Fibroblast of skin of left quadriceps (primary cell): ENCODE measurements at places on chromosomes 5 and 9.

GRCh38 chr9:87682618-87683017 is 43.3 kb upstream of the CTSL start:
- DNase-seq, result no peak

GRCh38 chr5:72440207-72440638 is 67.0 kb downstream of the ZNF366 start:
- no peak for DNase-seq

- DNase-seq, result no peak
These were observed 112.3 kb downstream of the TRPM6 start for GRCh38 chr9:74775396-74775795.

DNA sequence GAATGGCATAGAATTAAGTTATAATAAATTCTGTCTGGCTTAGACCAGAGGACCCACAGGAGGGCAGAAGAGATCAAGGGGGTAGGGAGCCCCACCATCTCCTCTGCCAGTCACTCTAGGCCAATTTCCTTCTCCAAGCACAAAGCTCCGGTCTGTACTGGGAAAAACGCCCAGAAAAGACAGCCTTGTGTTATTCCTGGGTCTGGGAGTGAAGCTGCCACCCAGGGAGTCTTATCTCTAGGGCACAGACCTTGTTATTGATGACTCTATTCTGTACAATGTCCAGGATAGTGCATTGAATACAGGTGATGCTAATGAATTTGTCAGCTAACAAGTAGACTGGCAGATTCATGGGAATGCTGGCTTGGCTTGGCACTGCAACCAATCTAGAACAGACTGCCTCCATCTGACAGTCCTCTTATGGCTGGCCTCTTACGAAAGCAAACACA is 60.7 kb downstream of the MED27 start:
- no peak for DNase-seq

DNA sequence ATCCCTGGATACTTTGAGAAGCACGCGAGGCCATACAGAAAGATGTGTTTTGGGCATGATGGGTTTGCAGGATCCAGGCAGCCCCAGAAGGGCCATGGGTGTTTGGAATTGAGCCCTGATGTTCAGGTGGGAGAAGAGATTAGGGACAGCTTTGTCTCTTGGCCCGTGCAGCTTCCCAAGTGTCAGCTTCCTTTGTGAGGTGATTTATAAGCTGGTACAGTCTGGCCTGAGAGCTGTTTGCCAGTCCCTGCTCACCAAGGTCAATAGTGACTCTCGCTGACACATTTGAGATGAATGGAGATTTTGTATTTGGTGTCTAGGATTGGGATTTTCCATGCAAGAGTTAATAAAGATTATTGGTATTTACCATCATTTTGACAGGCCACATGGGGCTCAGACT is 165.9 kb downstream of the ICE1 start:
- DNase-seq, result no peak

DNA sequence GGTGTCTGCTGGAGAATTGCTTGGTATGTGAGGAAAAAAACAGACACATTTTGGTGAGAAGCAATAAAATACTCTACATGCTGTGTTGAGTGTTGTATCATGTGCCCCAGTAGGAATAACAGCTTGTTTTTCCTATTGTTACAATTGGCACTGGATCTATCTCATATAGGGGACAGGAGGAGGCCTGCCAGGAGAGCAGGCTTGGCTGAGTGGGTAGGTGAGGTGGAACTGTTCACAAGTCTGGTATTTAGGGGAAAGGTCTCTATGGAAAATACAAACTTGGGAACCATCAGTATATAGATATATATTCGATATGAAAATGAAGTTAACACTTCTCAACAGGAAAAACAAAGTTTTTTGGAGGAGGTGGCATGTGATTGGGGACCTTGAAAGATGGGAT is 9.5 kb upstream of the SH3TC2 start:
- DNase-seq, result no peak

DNA sequence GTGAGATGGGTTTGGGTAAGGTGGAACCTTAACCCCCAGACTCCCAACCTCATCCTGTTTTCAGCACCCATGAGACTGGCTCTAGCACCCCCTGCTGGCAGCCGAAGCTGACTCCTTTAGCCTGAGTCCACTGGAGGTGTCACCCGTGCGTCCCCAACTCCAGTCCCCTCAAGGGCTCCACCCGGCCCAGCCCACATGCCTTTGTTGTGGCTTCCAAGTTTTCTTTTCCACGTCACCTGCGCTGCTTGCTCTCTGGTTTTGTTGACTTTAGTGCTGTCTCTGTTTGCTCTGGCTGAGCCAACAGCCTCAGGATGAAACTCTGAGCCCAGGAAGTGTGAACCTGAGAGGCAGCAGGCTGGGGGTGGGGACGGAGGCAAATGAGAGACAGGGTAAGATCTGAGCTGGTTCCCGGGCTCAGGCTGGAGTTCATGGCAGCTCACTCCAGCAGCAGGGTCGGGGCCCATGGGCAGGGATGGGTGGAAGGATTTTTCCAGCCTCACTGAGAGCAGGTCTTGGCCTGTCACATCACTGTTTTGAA is 13.2 kb upstream of the AQP7 start:
- no peak for DNase-seq

- DNase-seq, result peak; percentile 40
These were observed 77.7 kb upstream of the SELENOP start for GRCh38 chr5:42889311-42889933.

GRCh38 chr9:69130456-69131441 is 43.3 kb upstream of the TJP2 start:
- DNase-seq, result peak; percentile 75

- DNase-seq, result no peak
These were observed 23.9 kb downstream of the IRF1 start for GRCh38 chr5:132466433-132467286.

GRCh38 chr5:102747386-102748166 is 7.5 kb upstream of the PAM start:
- no peak for DNase-seq

- no peak for DNase-seq
These were observed 154.8 kb upstream of the GAS1 start for GRCh38 chr9:87102126-87102525.

GRCh38 chr9:136309101-136309801 is 5.4 kb upstream of the CCDC187 start:
- DNase-seq, result no peak

GRCh38 chr9:77988630-77989029 is 43.0 kb downstream of the GNAQ start:
- no peak for DNase-seq

GRCh38 chr5:123610665-123611405 is 98.9 kb downstream of the CSNK1G3 start:
- peak; percentile 51 for DNase-seq

- no peak for DNase-seq
These were observed 480.3 kb upstream of the CD180 start for GRCh38 chr5:67676863-67677262.

DNA sequence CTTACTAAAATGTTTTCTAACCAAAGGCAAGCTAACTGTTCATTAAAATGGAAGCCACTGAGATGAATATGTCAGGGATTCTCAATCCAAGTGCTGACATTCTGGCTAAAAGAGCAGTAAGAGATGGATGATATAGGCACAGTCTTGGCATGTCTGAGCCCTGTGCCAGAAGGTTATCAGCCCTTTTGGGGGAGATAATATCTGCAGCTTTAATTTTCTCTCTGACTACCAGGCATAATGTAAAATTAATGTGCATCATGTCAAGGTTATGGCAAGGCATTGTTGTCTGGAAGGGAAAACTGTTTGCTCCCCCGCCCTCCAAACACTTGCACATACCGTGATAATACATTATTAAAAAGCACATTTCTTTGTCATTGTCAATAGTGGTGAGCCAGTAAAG is 609.8 kb downstream of the ZNF608 start:
- DNase-seq, result no peak

GRCh38 chr9:110744715-110745384 is 76.3 kb downstream of the MUSK start:
- DNase-seq, result peak; percentile 96

GRCh38 chr5:91645347-91645746 is 262.2 kb upstream of the ARRDC3 start:
- no peak for DNase-seq

- peak; percentile 86 for DNase-seq
These were observed 51.9 kb downstream of the NEK6 start for GRCh38 chr9:124309667-124310084.

DNA sequence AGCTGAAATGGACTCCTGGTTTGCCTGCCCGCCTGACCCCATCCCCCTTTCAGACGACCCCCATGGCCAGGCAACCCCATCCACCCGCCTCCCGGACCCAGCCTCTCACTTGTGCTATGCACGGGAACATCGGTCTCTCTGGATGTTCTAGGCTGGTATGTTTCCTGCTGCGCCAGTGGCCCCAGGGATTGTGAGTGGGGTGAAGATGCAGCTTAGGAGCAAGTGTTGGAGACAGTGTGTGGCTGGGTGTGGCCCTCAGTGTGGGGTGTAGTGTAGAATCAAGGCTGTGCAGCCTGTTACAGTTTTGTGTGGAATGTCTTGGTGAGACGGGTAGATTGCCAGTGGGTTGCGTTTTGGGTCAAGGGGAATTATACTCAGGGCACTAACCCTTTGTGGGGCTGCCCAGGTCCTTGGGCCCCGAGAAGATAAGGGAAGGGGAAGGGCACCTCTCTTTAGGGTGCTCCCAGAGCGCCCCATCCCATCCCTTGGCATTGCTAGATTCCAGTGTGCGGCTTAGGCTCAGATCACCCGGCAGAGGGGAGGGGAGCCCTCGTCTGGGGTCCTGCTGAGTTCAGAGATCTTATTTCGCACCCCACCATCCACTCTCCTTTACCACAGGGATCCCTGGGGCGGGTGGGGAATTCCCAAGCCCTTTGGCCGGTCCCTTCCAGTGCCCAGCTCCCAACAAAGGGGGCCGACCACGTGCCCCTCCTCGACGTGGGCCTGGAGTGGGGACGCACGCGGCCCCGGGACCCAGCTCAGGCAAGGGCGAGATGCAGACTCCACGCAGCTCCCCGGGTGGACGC is 4.6 kb downstream of the IER5L start:
- DNase-seq, result no peak

GRCh38 chr9:29775491-29775890 is 2202.2 kb upstream of the C9orf72 start:
- DNase-seq, result no peak
